A375 (cell line): ENCODE measurements at places on chromosomes 1 and 21. TPM values are rescaled to one million over a fixed set of nuclear protein-coding genes. Genes with fewer than 3 reads are reported as not detected.

The ANXA9 gene
- 2.4 and 2.7 TPM in 2 replicates for total RNA-seq

The FCRL5 gene
- not detected in 2 replicates for total RNA-seq

The KRTAP11-1 gene
- not detected in 2 replicates for total RNA-seq

The HSD11B1 gene
- not detected in 2 replicates for total RNA-seq

The FAM151A gene
- not detected in 2 replicates for total RNA-seq

The LCE2C gene
- not detected in 2 replicates for total RNA-seq

The PTPRF gene
- 48.7 and 58.2 TPM in 2 replicates for total RNA-seq

The PCNX2 gene
- total RNA-seq, result 23.9 and 26.6 TPM in 2 replicates

The OR2M3 gene
- total RNA-seq, result under 0.01 TPM in 1 of 2 replicates, not detected in the other

The SLC9C2 gene
- total RNA-seq, result 0.41 TPM in 1 of 2 replicates, not detected in the other

The FAM43B gene
- total RNA-seq, result not detected in 2 replicates

The CBS gene
- total RNA-seq, result 56.7 and 60.5 TPM in 2 replicates

The CNR2 gene
- not detected in 2 replicates for total RNA-seq

The OR2L2 gene
- total RNA-seq, result 0.04 and 0.29 TPM in 2 replicates

The ALPL gene
- total RNA-seq, result 0.53 TPM in 1 of 2 replicates, not detected in the other

The S100A4 gene
- total RNA-seq, result 142 and 157 TPM in 2 replicates

The RHBG gene
- total RNA-seq, result not detected in 2 replicates

The GABRD gene
- total RNA-seq, result not detected in 2 replicates
